Hypothalamus (tissue), 51 donors: ENCODE measurements at places on chromosomes 7 and 10.

GRCh38 chr10:74175510-74176379 is 24.7 kb downstream of the ADK start:
- no peak for DNase-seq

DNA sequence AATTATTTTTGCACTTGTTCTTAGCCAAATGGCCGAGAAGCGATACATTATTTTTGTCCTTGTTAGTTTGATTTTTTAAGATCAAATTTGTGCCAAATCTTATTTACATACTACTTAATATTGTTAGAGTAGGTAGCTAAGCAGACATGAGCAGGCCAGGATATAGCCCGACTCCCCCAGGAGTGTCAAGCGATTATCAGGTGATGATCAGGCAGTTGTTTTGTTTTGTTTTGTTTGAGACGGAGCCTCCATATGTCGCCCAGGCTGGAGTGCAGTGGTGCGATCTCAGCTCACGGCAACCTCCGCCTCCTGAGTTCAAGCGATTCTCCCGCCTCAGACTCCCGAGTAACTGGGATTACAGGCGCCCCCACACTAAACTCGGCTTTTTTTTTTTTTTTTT is 71.1 kb downstream of the LYZL2 start:
- no peak for DNase-seq

GRCh38 chr7:142445019-142445686 is 187.3 kb upstream of the PRSS58 start:
- DNase-seq = no peak

DNA sequence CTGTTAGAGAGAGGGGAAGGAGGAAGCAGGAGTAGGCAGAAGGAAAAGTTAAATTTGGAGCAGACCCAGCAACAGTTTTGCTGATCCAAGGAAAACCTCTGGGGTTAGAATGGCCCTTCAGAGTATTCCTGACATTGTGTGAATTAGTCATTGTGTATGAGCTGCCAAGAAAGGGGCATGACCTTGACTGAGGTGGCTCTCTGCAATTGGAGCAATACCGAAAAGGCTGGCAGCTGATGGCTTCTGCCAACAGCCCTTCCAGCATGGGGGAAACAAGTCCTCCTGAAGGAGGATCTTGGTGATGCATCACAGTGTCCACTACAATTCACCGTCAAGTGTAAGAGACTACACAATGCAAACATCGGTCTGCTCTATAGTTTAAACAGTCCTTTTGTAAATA is 20.6 kb upstream of the WASL start:
- DNase-seq = no peak

DNA sequence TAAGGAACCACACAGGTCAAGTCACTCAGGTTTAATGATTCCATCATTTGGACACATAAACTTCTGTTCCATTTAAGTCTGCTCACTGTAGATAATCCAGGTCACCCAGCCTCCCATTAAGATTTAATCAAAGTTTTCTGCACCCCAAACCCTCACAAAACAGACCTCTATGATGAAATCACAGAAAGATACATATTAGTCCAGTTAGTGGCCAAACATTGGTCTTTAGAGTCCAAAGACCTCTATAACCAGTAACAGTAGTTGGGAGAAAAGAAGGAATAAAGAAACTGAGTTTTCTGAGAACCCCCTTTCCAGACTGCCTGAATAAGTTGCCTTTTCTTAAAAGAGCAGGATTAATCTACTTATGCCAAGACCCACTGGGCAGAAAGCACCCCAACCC is 4.8 kb downstream of the GCC1 start:
- no peak for DNase-seq

- no peak for DNase-seq
Measured at GRCh38 chr7:156001496-156002260, 189.4 kb upstream of the SHH start.

GRCh38 chr10:105843786-105844185 is 1202.7 kb downstream of the SORCS3 start:
- DNase-seq = no peak

DNA sequence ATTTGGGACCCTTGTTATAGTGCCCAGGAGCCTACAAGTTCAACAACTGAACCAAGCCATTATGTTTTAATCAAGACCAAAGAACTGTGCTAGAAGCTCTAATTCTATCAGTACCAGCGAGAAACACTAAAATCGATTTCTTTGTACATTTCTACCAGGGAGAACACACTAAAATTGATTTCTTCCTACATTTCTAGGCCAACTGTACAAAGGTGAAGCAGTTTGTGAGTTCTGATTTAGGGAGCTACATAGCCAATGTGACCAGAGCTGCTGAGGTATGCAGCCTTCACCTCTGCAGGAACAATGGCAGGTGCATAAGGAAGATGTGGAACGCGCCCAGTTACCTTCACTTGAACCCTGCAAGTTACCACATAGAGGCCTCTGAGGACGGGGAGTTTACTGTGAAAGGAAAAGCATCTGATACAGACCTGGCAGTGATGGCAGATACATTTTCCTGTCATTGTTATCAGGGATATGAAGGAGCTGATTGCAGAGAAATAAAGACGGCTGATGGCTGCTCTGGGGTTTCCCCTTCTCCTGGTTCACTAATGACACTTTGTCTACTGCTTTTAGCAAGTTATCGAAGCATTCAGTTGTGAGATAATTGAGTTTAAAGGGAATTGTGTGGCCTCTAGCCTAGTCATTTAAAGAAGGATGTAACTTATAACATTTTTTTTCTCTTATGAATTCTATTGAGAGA is 31.7 kb downstream of the HYAL4 start:
- DNase-seq = no peak

- no peak for DNase-seq
Measured at GRCh38 chr10:97020452-97021400, 165.0 kb downstream of the SLIT1 start.

- DNase-seq = no peak
Measured at GRCh38 chr10:75066271-75066670, 45.2 kb upstream of the SAMD8 start.

DNA sequence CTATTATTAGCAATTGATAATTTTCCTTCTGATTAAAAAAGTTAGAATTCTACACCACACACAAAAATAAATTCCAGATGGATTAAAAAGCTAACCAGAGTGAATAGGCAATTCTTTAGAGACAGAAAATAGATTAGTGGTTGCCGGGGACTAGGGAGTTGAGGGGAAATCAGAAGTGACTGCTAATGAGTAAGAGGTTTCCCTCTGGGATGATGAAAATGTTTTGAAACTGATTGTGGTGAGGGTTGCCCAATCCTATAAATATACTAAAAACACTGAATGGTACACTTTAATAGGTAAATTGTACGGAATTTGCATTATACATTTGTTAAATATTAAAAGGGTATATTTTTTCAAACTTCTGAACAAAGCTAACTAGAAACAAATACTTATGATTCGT is 214.9 kb downstream of the GPAM start:
- no peak for DNase-seq

DNA sequence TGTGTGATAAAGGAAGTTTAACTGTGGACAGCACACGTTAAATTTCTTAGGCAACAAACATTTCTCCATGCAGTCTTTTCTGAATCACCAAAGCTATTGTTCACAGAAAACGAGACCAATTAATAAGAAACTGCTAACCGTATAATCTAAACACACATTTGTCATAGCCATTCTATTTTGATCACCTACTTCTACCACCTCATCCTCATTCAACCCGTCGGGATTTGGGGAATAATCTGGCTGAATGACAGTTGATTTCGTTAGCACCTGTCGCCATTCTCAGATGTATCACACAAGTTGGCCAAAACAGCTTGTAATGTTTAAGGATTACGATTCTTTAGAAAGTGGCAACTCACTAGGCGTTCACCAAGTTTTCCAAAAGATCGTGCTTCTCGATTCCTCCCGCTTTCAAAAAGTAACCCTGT is 1.2 kb downstream of the EZH2 start:
- no peak for DNase-seq

- no peak for DNase-seq
Measured at GRCh38 chr10:12631787-12632562, 282.6 kb downstream of the CAMK1D start.

DNA sequence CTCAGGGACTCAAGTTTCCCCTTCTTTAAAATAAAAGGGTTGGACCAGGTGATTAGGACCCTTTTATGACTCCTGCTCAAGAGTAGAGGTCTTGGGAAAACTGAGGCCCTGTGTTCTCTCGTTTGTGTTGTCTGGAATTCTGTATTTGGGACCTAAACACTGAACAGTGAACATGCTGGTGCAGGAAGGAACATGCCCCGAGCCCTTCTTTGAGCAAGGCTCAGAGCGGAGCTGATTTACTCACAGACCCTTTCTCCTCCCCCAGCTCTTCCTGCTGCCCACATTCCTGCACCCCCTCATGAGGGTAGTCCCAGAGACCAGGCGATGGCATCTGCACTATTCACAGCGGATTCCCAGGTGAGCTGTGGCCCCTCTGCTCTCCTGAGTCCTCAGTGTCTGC is 14.2 kb downstream of the ZKSCAN1 start:
- DNase-seq = no peak

- no peak for DNase-seq
Measured at GRCh38 chr7:45646996-45647825, 73.0 kb downstream of the ADCY1 start.

DNA sequence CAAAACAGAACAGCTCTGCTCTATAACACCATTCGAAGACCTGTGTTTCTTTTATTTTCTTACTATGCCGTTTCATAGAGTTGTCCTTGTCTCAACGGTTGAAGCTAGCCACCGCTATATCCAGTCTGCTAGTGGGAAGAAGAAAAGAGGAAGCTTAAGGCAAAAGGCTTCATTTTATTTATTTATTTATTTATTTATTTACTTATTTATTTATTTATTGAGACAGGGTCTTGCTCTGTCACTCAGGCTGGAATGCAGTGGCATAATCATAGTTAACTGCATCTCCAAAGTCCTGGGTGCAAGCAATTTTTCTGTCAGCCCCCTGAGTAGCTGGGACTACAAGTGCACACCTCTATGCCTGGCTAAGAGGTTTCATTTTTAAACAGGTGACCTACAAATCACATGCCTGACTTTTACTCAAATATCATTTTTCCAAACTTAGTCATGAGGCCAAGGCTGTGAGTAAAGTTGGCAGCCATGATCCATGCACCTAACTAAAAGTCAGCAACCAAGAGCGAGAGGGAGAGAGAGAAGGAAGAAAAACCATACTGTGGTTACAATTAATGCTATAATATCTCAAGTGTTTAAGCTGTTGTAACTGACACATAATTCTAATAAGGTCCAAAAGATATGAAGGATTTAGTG is 1305.3 kb upstream of the LRRTM3 start:
- no peak for DNase-seq

DNA sequence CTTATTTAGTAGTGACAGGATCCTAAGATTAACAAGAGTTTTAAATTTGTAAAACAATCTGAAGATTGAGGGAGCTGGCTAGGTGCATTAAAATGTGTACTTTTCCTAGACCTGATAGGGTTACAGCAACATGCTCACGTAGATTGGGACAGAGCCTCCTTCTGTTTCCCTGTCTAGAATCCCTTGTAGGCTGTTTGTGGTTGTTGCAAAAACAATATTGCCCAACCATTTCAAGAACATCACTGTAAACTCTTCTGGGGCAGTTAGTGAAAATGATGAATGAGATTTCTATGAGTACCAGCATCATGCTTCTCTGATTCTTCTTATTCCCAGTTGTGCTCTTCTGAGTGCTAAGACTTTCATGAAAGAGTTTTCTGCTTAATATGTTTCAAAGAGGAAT is 14.7 kb upstream of the CPED1 start:
- DNase-seq = no peak

GRCh38 chr10:3781468-3782145 is 3.4 kb downstream of the KLF6 start:
- DNase-seq = no peak

DNA sequence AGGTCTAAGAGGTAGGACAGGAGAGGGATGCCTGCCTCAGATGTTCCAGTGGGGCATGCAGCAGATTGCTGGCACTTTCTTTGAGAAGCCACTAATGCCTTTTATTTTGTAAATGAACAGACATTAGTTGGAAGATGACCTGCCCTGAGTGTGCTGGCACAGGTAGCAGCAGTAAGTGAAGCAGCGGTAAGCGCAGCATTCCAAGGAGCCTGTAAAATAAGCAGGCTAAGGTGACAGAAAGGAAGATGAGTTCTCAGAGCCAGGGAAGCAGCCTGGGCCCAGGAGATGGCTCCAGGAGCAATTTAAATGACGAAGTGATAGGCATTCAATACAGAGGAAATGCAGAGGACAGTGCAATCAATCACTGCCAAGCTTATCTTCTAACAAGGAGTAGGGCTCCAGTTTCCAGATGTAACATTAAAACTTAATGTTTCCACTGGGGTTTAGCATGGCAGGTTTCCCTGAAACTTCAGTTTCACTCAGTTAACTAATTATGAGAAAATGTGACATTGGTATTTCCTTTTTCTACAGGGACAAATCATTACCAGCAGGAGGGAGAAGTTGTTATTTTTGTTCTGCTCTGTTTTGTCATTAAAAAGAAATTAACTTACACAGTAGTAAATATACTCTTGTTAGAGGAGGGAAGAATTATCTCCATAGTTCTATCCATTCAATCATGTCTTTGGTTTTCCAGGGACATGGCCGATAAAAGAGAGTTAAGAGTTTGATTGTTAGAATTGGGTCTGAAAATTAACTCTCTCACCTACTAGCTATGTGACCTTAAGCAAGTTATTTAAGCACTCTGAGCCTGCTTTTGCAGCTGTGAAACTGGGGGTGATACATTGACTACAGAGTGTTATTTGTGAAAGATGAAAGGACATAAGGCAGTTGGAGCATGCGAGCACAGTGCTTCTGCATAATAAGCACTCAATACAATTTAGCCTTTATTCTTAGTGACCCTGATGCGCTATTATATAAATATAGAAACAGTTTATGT is 96.6 kb upstream of the PTN start:
- DNase-seq = no peak

DNA sequence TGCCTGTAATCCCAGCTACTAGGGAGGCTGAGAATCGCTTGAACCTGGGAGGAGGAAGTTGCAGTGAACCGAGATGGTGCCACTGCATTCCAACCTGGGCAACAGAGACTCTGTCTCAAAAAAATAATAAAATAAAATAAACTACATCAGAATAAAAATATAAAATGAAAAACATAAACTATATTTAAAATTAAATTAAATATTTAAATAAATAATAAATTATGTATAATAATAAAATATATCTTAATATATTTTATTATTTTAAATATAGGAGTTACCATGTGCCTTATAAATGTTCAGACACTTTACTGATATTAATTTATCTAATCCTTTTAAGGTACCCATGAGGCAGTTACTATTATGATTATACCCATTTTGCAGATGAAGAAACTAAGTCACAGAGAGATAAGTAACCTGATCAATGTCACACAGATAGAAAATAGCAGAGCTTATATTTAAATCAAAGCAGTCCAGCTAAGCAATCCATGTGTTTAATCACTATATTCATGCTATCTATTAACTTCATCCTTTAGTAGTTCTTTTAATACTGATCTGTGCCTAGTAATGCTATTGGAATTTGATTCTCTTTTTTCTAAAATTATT is 30.3 kb upstream of the MET start:
- DNase-seq = no peak
